ENCODE measurements at places on chromosomes 13 and 19. TPM values are rescaled to one million over a fixed set of nuclear protein-coding genes. Genes with fewer than 3 reads are reported as not detected.

The NACC1 gene
- total RNA-seq = 33.8 TPM

The RASAL3 gene
- 1.7 TPM for total RNA-seq

The FFAR3 gene
- total RNA-seq = not detected

The NCR1 gene
- total RNA-seq = not detected

The ZNF491 gene
- total RNA-seq = 1.8 TPM

The HRC gene
- 907 TPM for total RNA-seq

The DCLK1 gene
- 13.8 TPM for total RNA-seq

The CAB39L gene
- total RNA-seq = 9.8 TPM

The ZNF264 gene
- total RNA-seq = 23.0 TPM

The FOSB gene
- 0.94 TPM for total RNA-seq
